Right hindlimb (tissue), 1 donor: ENCODE measurements at places on chromosomes 7 and 10.

GRCh38 chr10:117537904-117538524 lies 4.5 kb upstream of the EMX2 start:
- DNase-seq = no peak

DNA sequence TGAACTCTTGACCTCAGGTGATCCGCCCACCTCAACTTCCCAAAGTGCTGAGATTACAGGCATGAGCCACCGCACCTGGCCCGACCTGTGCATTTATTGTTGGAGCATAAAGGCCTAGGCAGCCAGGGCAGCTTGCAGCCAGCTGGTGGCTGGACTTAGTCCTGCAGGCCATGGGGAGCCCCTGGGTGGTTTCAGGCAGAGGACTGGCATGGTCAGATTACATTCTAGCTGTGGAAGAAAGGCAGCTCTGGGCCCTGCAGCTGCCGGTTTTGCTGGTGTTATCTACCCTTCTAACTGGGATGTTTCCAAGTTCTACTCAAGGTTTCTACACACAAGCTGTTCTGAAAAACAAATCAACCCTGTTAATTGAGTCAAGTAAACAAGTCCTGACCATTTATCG lies 22.7 kb upstream of the MKRN1 start:
- no peak for DNase-seq

DNA sequence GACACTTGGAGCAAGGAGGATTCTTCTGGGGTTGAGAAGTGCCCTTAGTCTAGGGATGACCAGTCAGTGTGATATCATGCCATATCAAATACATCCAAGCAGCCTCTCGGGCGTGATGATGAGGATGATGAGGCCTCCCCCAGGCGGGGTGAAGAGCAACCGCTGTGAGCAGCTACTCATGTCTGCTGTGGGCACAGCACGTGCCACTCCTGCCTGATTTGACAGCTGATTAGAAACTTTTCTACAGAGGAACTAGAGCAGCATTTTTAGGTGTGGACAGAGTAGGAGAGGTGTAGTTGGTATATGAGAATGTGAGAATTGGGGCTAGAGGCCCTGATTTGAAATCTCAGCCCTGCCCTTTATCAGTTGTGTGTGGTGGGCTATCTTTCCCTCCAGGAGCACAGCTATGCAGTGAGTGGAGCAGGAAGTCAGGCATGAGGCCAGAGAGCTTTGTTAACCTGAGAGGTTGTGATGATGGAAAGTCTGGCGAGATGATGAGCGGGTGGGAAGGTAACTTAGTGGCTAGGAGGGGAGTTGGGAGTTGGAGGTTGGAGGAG lies 49.6 kb upstream of the COBL start:
- no peak for DNase-seq

GRCh38 chr10:28558923-28559508 lies 26.1 kb downstream of the WAC start:
- DNase-seq = no peak

DNA sequence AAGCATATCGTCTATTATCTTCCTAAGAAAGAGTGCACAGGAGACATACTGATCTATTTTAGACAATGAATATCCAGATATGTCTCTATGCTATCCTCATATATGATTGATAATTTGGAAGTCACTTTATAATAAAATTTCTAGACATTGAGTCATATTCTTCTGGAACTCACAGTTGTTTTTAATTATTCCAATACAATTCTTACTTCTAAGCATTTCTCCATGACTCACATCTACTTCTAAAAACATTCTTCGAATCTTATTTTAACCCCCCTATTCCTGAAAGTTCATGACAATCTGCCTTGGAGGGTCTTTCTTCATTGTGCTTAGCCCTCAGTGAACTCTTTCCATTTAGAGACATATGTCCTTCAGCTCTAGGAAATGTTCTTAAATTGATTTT lies 368.1 kb downstream of the MDFIC start:
- DNase-seq = no peak

- no peak for DNase-seq
Observed at GRCh38 chr10:78614267-78614666, 454.5 kb upstream of the ZMIZ1 start.

- DNase-seq = no peak
Observed at GRCh38 chr7:7271094-7271874, 88.9 kb downstream of the C1GALT1 start.

GRCh38 chr10:118343115-118343514 lies 991 bp upstream of the FAM204A start:
- no peak for DNase-seq

DNA sequence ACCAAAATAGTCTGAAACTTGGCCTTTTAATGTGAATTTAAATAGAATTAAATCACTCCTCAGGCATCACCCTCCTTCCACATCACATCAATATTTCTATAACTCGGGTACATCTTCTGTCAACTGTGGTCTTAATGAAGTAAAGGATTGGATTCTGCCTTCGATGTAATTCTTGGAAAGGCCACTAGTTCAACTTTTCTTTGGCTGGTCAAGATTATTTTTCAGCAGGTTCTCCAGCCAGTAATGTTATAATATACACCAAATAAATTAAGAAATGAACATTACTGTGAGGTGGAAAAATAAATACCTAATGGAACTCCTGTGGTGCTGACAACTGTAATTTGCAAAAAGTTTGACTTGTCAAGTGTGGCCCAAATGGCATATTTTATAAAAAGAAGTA lies 9.7 kb upstream of the SLC16A9 start:
- no peak for DNase-seq

DNA sequence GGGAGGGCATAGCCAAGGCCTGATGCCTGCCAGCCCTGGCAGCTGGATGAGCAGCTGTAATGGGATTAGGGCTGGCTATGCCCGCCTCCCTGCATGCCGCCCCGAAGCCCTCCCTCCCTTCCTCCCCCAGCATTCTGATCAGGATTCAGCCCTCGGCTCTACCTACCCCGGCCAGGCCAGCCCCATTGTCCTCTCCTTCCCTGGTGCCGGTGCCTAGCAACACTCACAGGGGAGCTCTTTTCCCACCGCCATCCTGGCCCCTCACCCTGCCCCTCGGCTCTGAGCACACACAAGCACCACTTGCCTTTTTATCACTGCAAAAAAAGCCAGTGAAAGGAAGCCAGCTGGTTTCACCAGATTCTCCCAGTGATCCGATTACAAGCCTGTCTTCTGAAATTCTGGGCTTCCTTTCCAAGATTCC lies 9.0 kb upstream of the ADCYAP1R1 start:
- DNase-seq = peak; percentile 75

- no peak for DNase-seq
Observed at GRCh38 chr10:15764892-15765454, 45.3 kb upstream of the ITGA8 start.
